Activated naive CD4-positive, alpha-beta T cell (primary cell): ENCODE measurements at places on chromosomes 5 and 9.

- no peak for DNase-seq
Observed at GRCh38 chr5:172952034-172952511, 7.2 kb upstream of the RPL26L1 start.

DNA sequence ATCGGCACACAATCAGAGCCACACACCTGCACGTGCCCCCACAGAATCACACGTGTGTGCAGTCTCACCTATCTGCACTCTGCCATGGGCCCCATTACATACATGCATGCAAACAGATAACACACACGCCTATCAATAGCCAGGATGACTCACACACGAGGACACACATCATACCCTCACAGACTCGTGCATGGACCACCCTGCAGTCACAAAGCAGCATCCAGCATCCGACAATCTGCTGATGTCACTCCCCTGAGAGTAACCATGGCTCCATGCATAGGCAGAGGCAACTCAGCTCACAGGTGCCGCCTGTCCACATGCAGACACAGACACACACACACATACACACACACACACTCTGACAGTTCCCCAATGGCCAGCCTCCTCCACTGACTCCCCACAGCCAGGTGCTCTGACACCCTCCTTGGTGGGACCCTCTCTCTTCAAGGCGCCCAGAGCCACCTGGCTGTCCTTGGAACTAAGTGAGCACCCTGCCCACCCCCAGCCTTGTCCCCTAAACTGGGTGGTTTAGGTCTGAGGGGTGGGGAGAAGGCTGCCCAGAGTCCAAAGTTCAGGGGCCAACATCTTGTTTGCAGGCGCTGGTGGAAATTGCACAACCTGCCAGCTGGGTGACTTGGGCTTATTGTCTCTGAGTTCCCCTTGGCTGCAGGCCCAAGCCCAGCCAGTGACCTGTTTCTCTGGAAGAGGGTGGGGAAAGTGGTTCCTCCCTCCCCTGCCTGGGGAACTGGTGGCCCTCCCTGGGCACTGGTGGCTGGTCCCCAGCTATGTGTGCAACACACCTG is 34.6 kb upstream of the NEK6 start:
- no peak for DNase-seq

GRCh38 chr9:132443951-132444607 is 34.1 kb downstream of the CFAP77 start:
- DNase-seq = no peak

- no peak for DNase-seq
Observed at GRCh38 chr5:128081111-128081851, 2.3 kb upstream of the SLC12A2 start.

DNA sequence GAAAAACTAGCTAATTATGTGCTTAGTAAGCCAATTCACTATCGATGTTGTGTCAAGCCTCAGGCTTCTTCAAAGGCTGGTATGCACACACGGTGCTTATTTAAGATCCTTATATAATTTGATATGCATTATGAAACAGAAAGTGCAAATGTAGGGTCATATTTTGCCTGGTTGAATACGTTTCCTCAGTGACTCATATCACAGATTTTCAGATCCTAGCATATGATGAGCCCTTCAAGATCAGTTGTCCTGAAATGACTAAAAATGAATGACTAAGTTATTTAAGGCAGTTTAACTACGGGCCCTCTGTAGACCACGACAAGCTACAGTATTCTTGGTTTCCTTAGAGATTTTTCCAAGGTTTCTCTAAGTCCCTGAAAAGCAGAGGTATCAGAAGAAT is 778.3 kb downstream of the PRELID2 start:
- DNase-seq = no peak

DNA sequence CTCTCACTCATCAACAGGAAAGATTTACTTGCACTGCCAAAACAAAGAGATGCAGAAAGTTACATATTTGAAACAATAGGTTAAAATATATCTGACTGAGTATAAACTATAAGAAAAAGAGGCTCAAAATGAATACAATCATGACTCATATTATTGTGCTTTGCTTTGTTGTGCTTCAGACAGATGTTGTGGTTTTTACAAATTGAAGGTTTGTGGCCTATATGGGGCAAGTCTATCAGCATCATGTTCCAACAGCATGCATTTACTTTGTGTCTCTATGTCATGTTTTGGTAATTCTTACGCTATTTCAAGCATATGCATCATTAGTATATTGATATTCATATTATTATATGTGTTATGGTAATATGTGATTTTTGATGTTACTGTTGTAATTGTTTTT is 330.0 kb downstream of the PRR16 start:
- no peak for DNase-seq

GRCh38 chr9:127742435-127743088 is 7.5 kb upstream of the TOR2A start:
- no peak for DNase-seq

GRCh38 chr9:125878164-125878631 is 131.0 kb downstream of the PBX3 start:
- DNase-seq = no peak

GRCh38 chr9:126947529-126947928 is 32.9 kb downstream of the RALGPS1 start:
- DNase-seq = no peak

- no peak for DNase-seq
Observed at GRCh38 chr5:31408814-31409213, 123.1 kb downstream of the DROSHA start.

- DNase-seq = no peak
Observed at GRCh38 chr5:132447196-132447595, 43.4 kb downstream of the IRF1 start.

- no peak for DNase-seq
Observed at GRCh38 chr5:8340739-8341344, 471.9 kb downstream of the MTRR start.

DNA sequence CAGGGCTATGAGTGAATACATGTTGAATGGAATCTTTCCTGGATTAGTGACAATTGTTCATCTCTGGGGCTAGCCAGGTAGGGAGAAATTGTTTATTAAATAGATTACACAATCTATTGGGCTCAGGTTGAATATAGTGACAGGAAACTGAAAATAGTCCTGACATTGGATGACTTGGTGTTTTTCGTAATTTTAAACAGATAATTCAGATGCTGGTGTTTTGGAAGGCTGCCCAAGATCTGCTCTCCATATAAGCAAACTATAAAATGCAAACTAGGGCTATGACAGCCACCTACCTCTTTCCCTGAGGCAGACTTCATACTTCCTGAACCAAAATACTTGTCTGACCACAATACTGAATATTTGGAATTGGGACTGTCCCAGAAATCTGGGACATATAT is 99.1 kb downstream of the ENC1 start:
- DNase-seq = no peak

- no peak for DNase-seq
Observed at GRCh38 chr5:151153766-151154272, 3.8 kb downstream of the ANXA6 start.

- no peak for DNase-seq
Observed at GRCh38 chr9:89179540-89179894, 899 bp upstream of the SHC3 start.

DNA sequence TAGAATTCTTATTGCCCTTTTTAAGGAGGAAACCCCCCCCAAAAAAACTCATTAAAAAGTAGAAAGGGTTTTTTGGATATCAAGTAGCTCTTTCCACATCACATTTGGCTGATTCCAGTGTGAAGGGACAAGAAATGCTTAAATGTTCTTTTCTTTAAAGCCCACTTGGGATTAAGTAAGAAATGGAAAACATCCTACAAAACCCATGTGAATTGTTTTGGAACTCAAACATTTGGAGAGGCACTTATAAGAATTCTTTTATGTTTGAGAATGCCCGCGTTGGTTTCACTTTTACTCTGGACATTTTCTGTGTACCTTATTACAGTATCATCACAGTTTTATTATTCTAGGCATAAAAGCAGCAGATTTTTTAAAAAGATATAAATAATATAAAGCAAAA is 301.1 kb upstream of the ACTBL2 start:
- no peak for DNase-seq

- DNase-seq = no peak
Observed at GRCh38 chr9:17003576-17004240, 131.1 kb upstream of the CNTLN start.

DNA sequence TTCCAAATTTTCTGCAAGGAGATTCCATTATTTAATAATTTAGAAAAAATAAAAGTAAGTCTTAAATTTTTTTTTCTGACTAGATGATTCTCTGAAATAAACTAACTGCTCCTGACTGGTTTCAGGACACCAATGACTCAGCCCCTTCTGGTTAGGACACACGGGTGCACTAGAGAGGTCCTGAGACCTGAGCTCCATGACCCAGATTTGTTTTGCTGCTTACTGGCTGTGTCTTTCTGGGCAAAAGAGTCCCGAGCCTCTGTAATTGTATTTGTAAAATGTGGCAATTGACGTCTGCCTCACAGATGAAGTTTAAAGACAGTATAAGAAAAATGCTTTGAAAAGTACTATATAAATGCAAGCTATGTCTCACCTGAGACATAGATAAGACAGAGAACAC is 89.1 kb downstream of the SLC24A2 start:
- DNase-seq = no peak

GRCh38 chr9:135830496-135830895 is 76.8 kb downstream of the CAMSAP1 start:
- no peak for DNase-seq

GRCh38 chr9:108889649-108890067 is 27.6 kb downstream of the ACTL7A start:
- DNase-seq = no peak

GRCh38 chr5:175027390-175027789 is 303.0 kb downstream of the MSX2 start:
- no peak for DNase-seq

DNA sequence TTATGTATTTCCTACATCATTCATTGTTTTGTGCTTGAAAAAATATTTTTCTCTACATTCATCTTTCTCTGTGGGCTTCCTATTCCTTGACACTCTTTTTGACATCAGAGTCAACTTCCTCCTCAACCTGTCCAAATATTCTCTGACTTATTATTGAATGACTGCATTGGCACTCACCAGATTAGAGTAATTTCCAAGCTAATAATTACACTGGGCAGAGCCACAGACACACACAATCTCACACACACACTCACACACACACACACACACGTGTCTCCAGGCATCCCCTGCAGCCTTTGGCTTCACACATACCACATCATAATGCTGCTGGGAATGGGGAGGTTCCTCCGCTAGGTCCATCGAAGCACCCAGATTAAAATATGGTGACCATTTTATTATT is 184.5 kb downstream of the SYK start:
- no peak for DNase-seq

DNA sequence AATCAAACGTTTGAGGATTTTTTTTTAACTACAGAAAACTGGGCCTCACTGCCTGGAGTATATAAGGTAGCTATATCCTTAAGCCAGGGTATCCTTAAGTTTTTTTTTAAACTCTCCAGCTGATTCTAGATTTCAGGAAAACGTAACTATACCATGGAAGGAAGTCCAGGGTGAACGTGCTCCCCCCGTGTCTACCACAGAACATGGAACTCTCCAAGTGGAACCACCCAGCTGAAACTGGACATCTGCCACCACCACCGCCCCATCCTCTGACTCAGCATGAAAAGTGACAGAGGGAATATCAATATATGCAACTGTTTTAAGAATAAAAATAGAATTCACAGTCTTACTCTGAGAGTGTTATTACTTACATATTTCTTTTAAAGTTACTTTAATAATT is 61.3 kb downstream of the DROSHA start:
- DNase-seq = no peak

DNA sequence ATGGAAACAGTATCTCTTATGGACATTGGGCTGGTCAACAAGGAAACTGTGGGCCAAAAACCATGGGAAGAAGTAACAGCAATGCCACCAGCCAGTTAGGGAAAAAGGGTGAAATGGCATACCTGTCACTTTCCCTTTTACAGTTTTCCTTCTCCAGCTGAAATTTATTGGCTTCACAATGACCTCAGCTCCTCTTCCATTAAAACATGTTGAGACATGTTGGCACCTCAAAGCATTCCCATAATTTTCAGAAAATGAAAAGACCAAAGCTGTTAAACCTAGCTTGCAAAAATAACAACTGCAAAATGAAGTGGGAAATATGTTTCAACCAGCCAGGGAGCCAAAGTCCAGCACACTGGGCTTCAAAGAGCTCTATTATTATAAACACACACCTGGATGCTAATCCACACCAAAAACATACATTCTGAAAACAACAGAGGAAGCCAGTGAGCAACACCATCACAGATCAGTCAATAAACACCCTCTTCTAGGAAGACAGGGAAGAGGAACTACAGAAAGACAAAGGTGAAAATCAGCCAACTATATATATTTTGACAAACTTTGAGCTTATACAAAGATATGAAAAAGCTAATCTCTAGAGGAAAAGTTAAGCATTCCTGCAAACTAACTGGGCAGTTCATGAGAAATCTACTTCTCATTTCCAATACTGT is 78.4 kb upstream of the PTGER4 start:
- no peak for DNase-seq

GRCh38 chr5:175317872-175318271 is 126.1 kb downstream of the DRD1 start:
- DNase-seq = no peak

DNA sequence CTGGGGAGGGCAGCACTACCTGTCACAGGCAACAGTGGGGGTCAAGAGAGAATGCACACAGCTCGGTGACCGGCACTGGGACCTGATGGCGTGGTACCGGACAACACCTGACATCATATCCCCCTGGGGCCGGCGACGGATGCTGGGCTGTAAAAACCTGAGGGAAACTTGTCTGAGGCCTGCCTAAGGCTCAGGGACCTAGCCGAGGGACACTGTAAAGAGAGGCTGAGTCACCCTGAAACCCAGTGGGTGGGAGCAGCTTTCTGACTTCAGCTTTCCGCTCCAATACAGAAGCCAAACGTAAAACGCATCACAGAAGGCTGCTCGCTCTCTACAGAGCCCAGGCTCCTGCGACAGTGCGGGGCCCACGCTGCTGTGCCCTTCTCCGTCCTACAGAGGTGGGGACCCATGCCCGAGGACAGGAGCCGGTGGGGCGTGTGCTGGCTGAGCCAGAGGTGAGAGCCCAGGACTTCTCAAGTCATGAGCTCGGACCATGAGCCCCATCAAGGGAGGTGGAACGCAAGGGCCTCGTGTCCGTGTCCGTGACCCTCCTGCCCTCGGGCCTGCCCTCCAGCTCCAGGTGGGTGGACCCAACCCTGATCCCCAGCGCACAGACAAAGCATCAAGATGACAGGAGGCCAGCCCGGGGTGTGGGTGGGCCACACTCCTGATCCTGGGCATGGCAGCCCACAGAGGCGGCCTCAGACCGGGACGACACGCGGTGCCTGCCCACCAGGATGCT is 5.3 kb downstream of the RALGDS start:
- no peak for DNase-seq

GRCh38 chr5:54944364-54944763 is 41.0 kb downstream of the ESM1 start:
- DNase-seq = no peak

- DNase-seq = no peak
Observed at GRCh38 chr5:144040615-144041305, 129.7 kb downstream of the YIPF5 start.

DNA sequence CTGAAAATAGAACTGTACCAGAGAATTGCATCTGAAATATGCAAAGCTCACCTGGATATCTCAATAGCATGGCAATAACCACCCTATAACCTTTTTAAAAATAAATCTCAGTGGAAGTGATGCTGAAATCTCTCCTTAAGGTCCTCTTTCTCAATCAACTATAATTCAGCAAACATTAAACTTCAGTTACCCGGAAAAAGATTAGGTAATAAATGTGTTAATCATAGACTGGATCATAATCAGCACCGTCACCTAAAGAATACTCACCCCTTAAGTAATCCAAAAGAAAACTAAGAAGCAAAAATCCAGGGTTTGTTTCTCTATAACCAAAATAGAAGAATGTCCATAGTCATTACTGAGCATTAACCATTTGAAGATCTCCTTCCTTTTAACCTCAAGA is 44.3 kb upstream of the DENND4C start:
- no peak for DNase-seq
